ENCODE measurements at places on chromosomes 5 and 9.

- DNase-seq = no peak
These were observed 737 bp downstream of the RNF180 start for GRCh38 chr5:64166201-64166959.

DNA sequence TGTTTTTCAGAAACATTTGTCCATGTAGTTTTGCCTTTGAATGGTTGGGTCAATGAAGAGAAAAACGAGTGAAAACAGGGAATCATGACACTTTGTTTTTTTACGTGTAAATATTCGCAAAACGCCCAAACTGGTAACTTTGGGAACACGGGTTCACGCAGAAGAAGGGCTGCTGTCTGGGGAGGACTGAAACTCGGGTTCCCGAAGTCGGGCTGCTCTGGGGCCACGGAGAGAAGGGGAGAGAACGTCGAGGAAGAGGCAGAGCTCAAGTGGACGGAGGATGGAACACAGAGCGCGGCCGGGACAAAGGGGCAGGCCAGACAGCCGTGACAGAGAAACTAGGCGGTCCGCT is 478 bp upstream of the SETD9 start:
- DNase-seq = no peak

GRCh38 chr9:18989865-18990264 is 43.1 kb downstream of the SAXO1 start:
- DNase-seq = no peak

DNA sequence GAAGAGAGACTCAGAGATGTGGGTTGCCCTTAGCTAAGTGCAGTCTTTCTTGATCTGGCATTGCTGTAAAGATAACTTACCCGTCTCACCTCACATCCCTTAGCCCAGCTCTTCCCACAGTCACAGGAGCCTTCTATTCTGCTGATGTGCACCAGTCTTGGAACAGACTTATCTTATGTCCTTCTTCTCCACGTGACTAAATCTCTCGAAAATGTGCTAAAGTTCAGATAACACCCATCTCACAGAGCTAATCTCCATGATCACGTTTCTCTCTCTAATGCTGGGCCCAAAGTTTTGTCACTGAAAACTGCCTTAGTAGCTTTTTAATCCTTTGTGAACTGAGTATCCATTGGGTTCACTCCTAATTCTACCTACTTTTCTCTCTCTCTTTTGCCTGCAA is 16.7 kb downstream of the SLC36A1 start:
- no peak for DNase-seq

- no peak for DNase-seq
These were observed 31.5 kb upstream of the ALDH1B1 start for GRCh38 chr9:38360839-38361472.

DNA sequence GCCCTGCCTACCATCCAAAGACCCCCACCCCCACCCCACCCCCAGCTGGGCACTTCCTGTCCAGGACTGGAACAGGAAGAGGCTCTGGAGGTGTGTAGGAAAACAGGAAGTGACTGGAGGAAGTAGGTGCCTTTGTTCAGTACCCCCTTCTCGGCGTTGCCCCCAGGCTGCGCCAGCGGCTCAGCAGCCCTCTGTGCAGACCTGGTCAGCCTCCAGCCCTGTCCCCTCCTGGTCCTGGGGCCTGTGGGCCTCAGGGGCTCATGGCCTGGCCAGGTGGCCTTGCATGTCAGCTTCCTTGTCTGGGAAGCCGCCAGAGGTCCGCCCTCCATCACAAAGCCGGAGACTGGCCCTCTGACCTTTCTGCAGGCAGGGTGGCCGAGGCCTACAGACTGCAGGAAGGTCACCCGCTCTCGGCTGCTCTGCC is 26.0 kb downstream of the FLT4 start:
- DNase-seq = no peak

- DNase-seq = no peak
These were observed 91.5 kb upstream of the NFIL3 start for GRCh38 chr9:91515074-91515687.

- DNase-seq = no peak
These were observed 45.6 kb downstream of the USP20 start for GRCh38 chr9:129880654-129881546.
